Psoas muscle (tissue), 8 donors: ENCODE measurements at places on chromosomes 2 and 18.

DNA sequence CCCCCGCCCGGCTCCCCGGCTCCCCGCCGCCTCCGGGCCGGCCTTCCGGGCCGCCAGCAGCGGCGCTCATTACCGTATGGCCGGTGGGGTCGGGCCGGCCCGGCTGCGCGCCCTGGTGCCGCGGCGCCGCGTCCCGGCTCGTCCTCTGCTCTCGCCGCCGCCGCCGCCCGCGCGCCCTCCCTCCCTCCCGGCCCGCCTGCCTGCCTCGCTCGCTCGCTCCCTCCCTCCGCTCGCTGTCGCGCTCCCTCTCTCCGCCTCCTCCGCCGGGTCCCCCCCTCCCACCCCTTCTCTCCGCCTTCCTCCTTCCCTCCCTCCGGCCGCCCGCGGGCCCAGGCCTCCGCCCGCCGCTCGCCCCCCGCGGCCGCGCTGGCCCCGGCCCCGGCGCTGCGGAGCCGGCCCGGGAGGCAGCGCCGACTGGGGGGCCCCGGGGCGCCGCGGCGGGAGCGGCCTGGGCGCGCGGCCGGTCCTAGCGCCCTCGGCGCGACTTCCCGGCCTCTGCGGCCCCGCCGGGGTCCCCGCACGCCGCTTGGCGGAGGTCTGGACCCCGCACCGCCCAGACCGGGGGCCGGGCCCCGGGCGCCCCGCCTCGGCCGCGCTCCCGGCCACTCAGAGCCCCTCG is at the start of gene DNMT3A:
Gene DNMT3A (minus strand): TSS at position 173 of the 619 bp plus-strand sequence. CDS start 27,941 bp downstream, outside the sequence.
- peak; percentile 73 for DNase-seq

DNA sequence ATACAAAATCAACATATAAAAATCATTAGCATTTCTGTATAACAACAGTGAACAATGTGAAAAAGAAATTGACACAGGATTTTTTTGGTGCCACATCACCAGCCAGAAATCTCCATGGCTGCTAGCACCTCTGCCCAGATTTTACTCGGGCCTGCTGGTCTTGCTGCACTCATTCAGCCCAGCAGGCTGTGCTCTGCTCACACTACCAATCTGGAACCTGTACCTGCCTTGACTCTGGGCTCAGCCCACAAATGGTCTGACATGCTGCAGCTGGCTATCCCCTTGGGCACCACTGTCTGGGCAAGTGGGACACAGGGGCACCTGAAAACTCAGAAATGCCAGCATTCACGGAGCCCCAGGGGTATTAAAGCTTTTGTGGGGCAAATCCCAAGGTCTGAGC is 392.5 kb upstream of the NRXN1 start:
- DNase-seq, result no peak

- no peak for DNase-seq
These were observed 59.1 kb downstream of the TMEM163 start for GRCh38 chr2:134659724-134660123.

DNA sequence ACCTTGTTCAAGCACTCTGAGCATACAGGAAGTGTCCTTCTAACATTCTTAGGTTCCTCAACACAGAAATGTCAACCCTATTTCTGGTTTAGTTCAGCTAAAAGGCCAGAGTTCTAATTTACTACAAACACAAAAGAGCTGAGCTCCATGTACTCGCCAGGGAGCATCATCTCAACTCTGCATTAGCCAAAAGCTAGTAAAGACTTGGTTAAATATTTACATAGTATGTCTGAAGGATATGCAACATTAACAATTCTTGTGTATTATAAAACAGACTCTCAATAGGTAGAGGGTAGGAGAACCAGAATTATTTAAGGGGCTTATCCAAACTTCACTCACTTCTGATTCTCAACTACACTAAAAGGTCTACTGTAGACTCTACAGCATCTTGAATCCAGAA is 154.6 kb downstream of the THADA start:
- DNase-seq, result no peak

- DNase-seq, result no peak
These were observed 5.9 kb downstream of the LYPD1 start for GRCh38 chr2:132664096-132664495.

DNA sequence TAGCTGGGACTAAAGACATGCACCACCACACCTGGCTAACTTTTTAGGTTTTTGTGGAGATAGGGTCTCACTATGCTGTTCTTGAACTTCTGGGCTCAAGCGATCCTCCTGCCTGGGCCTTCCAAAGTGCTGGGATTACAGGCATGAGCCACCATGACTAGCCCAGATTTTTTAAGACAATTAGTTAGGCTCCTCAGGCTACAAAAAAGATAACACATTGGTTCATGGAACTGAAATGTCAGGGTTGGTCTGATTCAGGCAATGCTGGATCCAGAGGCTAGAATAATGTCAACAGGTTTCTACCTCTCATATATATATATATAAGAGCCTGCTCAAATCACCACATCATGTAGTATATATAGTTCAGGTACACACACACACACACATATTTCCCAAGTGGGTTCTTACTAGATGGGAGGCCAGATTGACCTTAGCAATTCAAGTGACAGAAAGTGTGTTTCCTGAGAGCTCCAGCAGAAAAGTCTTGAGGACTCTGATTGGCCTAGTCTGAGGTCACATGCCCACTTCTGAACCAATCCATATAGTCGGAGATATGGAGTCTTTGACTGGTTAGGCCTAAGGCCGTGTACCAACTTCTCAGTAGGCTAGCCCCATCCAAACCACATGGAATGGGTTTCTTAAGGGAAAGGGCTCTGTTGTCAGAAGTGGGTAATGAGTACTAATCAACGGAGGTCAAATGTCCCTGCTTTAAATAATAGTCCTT is 72.6 kb upstream of the LAPTM4A start:
- DNase-seq, result no peak

DNA sequence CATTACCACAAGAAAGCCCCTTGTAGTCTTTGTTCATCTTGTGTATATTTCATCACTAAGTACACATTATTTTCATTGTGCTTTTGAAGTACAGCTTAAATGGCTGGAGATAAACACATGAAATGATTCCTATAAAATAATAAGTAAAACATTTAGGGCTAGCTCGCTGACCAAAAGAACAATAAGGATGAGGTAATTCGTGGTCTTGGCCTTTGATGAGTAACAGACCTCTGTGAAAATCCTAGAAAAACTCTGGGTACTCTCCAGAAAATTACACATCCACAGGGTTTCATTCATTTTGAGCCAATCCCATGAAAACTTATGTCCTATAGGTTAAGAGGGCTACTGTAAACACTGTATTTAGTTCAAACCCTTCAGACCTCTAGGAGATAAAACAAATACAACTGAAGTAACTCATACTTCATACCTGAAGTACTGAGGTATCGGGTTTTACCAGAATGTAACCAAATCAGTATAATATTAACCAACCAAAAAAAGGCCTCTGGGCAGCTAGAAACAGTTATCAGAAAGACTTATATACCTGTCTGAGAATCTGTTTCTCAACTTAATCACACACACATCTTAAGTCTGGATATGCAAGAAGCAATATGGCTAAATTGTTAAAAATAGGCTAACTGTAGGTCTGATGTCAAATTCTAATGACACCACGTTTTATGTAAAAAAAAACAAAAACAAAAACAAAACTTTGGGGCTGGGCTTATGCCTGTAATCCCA is 31.0 kb downstream of the CFAP36 start:
- DNase-seq, result no peak

DNA sequence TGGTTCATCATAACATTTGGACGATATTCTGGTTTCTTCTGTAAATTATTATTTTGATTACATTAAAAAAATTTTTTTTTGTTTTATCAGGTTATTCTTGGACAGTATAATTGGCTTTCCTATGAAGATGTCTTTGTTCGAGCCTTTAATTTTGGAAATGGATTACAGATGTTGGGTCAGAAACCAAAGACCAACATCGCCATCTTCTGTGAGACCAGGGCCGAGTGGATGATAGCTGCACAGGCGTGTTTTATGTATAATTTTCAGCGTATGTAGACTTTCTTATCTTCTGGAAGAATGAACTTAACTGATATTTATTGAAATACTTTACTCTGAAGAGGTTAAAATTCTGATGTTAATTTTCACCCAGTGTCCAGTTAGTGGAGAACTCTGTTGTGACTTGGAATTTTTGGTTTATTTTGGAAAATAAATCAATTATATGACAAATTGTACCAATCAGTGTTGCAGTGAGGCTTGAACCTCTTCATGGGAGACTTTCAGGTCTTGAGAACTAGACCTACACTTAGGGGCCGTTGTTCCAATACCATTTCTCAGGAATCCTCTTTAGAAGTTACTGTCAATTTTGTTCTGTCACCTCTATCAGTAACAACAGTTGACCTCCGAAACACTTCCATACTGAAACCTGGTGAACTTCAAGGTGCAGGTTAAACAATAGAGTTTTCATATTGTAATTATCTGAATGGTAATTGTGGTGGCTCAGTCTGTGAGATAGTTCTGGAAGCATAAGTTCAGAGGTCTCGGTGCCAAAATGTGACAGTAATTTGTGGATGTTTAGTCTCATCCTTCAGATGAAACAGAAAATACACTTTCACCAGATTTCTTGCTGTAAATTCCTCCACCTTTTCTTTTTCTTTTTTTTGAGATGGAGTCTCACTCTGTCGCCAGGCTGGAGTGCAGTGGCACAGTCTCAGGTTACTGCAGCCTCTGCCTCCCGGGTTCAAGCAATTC is 55.7 kb downstream of the ACSL3 start:
- DNase-seq, result no peak

GRCh38 chr18:30378097-30378496 is 664.4 kb downstream of the DSC3 start:
- DNase-seq, result no peak

- no peak for DNase-seq
These were observed 145.4 kb upstream of the FOSL2 start for GRCh38 chr2:28247290-28247689.

- no peak for DNase-seq
These were observed 7.2 kb upstream of the KIAA2012 start for GRCh38 chr2:202065876-202066275.

GRCh38 chr2:69307579-69308064 is 79.4 kb downstream of the GFPT1 start:
- DNase-seq, result no peak

- no peak for DNase-seq
These were observed 718.2 kb downstream of the DPP10 start for GRCh38 chr2:115160531-115161080.

GRCh38 chr18:79139206-79139605 is 70.0 kb downstream of the ATP9B start:
- DNase-seq, result no peak

GRCh38 chr2:60547841-60548240 is 5.6 kb downstream of the BCL11A start:
- no peak for DNase-seq

DNA sequence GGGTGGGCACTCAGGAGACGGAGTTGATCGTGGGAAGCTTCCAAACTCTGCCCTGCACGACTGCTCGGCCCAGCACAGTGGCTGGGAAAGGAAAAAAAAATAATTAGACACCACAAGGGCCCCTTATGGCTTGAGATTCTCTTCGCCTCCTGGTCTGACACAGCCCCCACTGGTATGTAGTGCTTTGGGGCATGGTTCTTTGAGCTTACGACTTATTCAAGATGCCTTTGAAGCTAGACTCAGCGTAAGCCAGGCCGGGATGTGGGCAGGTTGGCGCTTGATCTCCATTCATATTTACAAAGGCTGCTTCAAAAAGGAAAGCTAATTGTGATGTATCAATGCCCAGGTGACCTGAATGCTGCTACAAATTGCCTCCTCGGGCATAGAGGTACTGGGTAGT is 50.5 kb downstream of the CXCR4 start:
- no peak for DNase-seq

DNA sequence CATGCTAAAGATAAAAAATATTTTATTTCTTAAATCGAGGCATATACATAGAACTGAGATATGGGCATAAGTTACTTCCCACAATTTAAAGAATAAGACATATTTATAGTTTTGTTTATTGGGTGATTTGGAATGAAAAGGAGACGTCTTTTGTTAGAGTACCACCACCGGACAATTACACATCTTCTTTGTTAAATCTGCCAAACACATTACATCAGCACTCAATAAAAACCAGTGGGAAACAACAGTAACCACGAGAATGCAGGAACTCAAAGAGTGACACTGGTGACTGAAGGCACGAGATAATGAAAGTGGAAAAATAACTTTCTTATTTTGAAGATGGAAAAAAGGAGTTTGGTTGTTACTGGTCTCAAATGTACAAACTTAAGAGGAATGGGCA is 92.6 kb upstream of the TFCP2L1 start:
- DNase-seq, result no peak

GRCh38 chr2:241617431-241618154 is 19.4 kb downstream of the THAP4 start:
- DNase-seq, result peak; percentile 37

DNA sequence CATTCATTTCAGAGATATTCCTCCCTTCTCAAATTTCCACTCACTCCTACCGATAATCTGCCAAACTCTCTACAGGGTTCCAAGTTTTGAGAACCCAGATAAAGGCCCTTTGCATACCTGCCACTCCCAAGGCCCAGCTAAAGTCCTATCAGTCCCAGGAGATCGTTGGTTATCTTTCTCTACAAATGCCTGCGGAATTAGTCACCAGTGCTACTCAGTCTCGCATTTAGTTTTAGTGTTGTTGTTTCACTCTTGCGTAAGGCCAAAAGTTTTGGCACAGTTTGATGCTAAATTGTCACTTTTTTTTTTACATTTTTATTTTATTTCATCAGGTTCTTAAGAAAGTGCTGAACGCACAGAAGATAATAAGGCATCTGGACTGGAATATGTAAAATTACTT is 29.2 kb upstream of the SETBP1 start:
- DNase-seq, result no peak

- no peak for DNase-seq
These were observed 188.1 kb downstream of the CAMKMT start for GRCh38 chr2:44549856-44550255.

DNA sequence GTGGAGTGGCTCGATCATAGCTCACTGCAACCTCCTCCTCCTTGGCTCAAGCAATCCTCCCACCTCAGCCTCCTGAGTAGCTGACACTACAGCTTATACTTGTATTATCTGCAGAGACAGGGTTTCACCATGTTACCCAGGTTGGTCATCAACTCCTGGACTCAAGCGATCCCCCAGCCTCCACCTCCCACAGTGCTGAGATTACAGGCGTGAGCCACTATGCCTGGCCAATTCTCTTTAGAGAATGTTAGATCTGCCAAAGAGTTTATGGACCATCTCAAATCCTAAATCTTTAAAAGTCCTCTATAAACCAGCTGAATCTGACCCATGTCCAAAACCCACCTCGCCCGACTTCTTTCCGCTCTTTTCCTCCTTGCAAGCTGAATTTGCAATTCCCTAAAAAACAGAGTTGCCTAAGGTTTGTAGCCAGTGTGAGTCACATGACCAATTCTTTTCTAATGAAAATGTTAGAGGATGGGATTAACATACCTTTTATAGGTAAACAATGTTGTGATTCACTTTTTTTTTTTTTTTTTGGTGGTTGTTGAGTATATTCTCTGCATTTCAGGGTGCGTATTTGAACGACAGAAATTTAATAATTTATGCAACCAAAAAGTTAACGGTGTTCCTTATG is 2.4 kb upstream of the PMAIP1 start:
- DNase-seq, result no peak

DNA sequence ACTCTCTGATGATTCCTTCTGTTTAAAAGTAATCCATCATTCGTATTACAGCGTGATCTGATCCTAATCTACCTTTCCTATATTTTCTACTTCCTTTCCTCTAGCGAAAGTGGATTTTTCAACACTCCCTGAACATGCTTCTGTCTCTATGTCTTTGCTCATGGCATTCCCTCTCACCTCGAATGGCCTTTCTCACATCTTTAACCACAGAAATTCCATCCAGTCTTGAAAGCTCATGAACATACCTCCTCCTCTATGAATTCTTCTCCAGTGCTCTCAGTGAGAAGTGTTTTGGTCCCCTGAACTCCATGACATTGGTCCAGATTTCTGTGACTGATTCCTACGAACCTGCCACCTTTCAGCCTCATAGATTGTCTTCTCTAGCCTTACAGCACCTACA is 323.2 kb downstream of the RAD51AP2 start:
- DNase-seq, result no peak

GRCh38 chr2:43212931-43213330 is 13.5 kb downstream of the ZFP36L2 start:
- peak; percentile 47 for DNase-seq
